ENCODE measurements at places on chromosomes 11 and 22.

- DNase-seq: no peak
Measured at GRCh38 chr22:44132724-44133123, 48.0 kb upstream of the PARVG start.

DNA sequence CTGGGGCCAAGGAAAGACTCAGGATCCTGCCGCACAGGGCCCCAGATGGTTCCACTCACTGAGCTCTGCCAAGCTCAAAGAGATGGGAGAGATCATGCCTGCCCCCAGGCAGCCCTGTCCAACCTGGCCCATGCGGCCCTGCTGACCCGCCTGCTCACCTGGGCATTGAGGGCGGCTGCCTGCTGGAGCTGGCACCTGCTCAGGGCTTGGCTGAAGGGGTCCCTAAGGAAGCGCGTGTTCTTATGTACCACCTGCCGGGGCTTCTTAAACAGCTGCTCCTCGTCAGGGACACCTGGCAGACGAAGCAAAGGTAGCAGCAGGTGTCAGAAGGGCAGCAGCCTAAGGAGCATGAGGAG is 5.5 kb downstream of the ESS2 start:
- DNase-seq: no peak

GRCh38 chr11:132683602-132684001 is 848.7 kb downstream of the OPCML start:
- no peak for DNase-seq

DNA sequence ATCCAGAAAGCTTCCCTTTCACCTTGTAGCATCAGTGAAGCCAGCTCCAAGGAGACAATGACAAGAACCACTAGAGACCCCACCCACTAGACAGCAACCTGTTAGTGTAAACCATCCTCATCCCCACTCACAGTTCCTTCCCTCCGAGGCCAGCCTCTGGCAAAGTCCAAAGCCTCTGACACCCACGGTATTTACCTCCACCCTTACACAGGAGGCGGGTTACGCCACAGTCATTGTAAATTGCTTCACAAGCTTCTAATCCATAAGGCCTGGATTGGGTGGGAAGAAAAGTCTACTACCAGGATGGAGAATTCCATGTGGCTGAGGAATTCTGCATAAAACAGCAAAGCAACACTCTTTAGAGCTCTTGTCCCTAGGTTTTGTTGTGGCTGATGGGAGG is 287.4 kb downstream of the BUD13 start:
- DNase-seq: no peak

DNA sequence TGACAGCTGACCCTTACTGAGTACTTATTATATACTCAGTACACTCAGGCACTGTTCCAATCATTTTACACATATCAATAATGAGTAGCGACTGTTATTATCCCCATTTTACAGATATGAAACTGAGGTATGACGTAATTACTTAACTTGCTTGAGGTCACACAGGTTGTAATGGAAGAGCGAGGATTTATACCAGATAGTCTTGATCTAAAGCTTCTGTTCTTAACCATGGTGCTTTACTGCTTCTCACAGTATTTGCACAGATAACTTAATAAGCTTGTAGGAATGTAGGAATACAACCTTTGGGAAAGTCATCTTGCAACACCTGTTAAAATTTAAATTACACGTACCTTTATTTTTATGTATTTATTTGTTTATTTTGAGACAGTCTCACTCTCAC is 31.7 kb upstream of the TMEM135 start:
- no peak for DNase-seq

DNA sequence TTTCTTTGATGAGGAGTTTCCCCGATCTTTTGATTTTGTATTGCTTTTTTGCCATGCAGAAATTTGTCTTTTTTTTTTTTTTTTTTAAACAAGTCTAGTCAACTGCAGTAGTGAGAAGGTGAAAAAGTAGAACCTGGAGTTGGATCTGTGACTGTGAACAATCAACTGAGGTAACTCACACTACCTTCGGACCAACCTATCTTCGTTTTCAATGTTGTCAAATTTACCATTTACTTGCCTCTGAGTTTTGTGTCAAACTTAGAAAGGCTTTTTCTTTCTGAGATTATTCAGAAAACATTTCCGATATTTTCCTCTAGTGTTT is 20.5 kb downstream of the KLHL22 start:
- no peak for DNase-seq

- no peak for DNase-seq
Measured at GRCh38 chr11:70528046-70528793, 129.9 kb downstream of the CTTN start.

- DNase-seq: no peak
Measured at GRCh38 chr11:68506908-68507307, 46.4 kb downstream of the PPP6R3 start.

GRCh38 chr11:93545566-93545965 is 2.4 kb upstream of the SMCO4 start:
- DNase-seq: no peak

DNA sequence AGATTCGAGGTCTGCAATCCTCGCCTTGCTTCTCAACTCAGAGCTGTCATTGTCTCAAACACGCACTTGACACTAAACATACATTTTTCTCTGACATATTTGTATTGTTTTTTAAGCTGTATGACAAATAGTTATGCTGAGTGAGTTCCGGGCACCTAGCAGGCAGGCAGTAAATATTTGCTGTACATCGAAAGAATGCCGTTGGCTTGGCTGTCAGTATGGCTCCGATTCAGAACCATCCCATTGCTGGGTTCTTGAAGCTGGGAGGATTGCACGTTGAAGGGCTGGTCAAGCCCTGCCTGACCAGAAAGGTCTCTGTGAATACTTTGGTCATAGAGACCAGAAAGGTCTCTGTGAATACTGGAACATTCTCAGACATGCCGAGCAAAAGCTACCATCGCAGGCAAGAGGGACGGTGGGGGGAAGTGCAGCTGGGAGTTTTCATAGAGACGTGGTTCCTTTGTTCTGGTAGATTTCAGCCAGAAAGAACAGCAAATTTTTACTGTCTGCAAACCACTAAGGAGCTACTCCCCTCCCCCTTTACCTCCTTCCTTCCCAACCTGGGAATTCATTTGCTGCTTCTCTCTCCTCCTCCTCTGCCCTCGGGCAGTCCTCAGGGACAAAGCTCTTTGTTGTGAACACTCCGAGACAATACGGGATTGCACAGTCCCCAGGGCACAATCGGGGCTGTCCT is 202.2 kb upstream of the SORL1-AS1 start:
- DNase-seq: no peak

- DNase-seq: no peak
Measured at GRCh38 chr11:2290351-2290841, 11.3 kb downstream of the C11orf21 start.

GRCh38 chr11:88114486-88115045 is 60.7 kb downstream of the RAB38 start:
- DNase-seq: no peak

DNA sequence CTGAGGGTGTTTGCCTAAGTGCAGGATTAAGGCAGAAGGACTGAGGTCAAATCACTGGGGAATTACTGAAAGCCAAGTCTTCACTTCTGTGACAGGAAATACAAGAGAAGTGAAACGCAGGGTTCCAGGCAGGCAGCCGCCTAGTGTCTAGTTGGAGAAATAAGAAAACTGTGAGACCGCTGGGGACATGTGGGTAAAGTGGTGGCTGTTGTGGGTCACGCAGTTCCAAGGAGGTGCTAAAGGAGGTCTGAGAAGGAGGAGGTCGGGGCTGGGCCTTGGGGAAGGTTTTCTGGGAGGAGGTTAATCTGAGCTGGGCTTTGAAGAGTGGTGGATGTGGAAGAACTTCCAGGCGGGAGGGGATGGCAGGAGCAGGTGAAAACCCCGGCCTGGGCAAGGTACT is 11.2 kb downstream of the MCM5 start:
- no peak for DNase-seq

GRCh38 chr11:100573911-100574513 is 113.1 kb upstream of the ARHGAP42 start:
- DNase-seq: no peak

DNA sequence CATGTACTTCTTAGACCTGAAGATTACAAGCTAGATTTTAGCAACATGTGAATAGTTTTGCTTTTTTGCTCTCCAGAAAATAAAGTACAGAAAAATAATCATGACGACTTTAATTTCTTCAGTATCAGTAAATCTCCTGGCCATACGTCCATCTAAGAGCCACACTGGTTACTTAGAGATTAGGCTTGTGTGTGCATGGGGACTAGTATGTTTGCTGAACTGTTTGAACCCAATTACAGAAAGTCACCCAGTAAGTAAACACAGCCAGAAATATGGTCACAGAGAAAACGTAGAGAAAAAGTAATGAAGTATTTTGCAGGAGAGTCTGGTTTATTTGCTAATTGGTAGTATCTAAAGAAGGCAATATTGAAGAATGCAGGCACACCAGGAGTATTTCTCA is 1053.6 kb upstream of the CCDC90B start:
- no peak for DNase-seq

DNA sequence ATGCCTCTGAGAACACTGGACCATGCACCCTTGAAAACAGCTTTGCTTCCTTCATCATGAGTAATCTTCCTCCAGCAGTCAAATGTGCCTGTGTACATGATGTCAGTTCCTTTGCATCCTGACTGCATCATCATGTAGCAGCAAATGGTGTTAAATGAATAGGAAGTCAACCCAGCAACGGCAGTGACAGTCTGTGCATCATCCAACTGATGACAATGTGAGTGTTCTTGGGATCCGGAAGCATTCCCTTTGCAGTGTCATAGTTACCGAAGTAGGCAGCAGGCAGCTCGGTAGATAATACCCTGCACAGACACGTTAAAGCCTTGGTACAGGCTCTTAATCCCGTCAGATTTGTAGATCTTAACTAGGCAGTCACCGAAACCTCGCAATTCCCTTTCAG is 2.5 kb downstream of the WBP2NL start:
- DNase-seq: no peak

- no peak for DNase-seq
Measured at GRCh38 chr11:95295382-95296149, 64.6 kb upstream of the SESN3 start.

DNA sequence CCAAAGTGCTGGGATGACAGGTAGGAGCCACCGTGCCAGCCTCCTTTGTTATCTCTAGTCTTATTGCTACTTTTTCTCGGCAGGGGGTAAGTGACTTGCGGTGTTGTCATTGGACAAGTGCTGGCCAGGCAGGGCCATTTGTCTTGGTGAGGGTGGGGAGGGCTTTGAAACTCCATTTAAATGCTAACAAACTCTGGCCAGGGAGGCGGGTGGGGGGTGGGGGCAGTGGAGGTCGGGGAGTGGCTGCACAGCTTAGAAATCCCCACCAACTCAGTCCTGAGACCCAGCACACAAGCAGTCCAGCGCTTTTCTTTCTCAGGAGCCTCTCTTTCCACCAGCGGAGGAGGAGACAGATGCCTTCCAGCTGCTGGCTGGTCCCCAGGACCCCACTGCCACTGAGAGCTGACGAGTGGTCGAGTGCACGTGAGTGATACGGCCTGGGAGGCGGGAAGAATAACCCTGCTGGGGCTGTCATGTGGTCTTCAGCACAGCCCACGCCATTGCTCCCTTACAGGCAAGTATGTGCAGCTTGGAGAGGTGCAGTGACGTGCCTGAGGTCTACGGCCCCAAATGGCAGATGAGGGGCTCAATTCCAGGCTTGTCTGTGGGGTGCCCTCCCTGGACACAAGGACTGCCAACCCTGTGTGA is 24.2 kb upstream of the OSBPL5 start:
- DNase-seq: no peak

- no peak for DNase-seq
Measured at GRCh38 chr22:49201046-49201970, 626.4 kb downstream of the BRD1 start.

DNA sequence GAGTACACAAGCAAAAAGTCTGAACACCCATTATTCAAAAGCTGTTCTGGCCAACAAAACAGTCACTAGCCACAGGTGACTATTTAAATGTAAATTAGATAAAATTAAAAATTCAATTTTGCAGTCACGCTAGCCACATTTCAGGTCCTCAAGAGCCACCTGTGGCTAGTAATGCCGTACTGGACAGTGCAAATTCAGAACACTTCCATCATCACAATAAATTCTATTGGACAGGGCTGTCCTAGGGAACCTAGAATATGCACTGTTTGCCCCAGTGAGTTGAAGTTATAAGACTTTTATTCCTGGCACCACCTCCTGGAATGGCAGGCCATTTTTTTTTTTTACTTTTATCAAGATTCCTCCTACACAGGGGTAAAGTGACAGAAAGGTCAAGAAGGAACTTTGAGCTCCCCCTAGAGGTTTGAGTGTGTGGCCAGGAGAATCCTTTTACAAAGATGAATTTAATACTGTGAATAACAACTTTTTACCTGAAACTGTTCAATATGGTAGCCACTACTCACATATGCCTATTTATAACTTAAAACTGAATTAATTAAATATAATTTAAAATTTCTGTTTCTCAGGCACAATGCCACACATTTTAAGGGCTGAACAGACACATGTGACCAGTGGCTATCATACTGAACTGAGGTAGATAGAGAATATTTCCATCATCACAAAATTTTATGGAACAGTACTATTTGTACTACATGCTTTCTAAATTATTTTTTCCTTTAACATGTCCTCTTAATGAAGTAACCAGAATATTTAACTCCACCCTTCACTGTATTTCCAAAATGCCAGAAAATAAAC is 6.5 kb downstream of the MSANTD2 start:
- DNase-seq: no peak

DNA sequence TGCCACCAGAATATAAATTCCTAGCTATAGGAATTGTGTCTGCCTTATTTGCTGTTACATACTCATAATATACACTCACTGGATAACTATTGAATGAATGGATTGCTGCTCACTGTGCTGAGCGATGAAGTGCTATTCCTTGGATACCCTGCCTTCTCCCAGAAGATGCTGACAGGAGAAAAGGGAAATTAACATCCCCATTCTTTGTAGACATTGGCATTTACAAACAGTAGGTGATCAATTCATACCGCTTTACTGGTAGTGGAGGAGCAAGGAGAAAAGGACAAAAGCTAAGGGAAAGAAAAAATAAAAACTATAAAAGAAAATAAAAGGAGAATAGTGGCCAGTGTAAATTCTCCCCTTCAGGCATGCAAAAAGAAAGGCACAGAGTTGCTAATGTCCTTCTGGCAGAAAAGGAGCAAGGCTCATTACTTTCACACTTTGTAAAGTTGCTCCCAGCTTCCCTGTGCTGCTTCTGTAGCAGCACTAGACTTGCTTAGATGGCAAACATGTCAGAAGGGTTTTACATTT is 183.0 kb downstream of the LUZP2 start:
- DNase-seq: no peak

DNA sequence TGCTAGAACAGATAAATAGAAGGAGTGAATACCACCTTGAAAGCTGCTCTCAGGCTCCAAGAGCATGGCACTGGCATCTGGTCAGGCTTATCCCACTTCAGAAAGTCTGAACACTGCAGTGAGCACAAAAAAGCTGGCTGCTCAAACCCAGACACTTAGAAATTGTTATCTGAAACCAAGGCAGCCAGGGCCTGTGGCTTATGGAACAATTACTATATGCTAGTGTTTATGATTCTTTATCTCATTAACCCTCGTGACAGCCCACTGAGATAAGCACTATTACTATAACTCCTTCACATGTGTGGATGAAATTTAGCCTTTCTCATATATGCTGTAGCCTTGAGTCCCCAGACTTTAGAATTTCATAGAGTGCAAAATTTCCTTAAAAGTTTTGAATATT is 400.2 kb downstream of the RAB38 start:
- no peak for DNase-seq

GRCh38 chr11:11366793-11367192 is 13.7 kb upstream of the CSNK2A3 start:
- DNase-seq: no peak

GRCh38 chr11:68704887-68705286 is 20.5 kb downstream of the GAL start:
- no peak for DNase-seq
